Activated T-helper 1 cell treated with anti-CD3 and anti-CD28 coated beads, Interleukin-2, amount 50 U/mL, for 16 hours (primary cell): ENCODE measurements at places on chromosomes 1 and 21.

- DNase-seq: no peak
Measured at GRCh38 chr1:210291786-210292230, 36.9 kb upstream of the HHAT start.

DNA sequence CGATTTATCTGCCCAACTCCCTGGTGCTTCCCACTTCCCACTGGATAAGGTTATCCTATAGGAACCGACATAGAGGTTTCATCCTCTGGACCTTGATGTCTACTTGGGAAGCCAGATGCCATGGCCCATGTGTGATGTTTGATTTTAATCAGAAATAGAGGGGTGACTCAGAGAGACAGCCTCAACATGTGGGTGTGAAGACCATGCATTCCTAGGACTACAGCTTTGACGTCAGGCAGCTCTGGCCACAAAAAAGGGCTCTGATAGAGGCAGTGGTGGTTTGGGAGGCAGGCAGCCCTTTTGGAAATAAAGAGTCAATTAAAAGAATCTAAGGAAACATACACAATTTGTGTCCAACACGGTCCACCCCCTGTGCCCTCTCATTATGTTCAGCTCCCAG lies 5.2 kb upstream of the SH2D2A start:
- DNase-seq: no peak

GRCh38 chr1:29931477-29932175 lies 695.3 kb downstream of the PTPRU start:
- DNase-seq: no peak

DNA sequence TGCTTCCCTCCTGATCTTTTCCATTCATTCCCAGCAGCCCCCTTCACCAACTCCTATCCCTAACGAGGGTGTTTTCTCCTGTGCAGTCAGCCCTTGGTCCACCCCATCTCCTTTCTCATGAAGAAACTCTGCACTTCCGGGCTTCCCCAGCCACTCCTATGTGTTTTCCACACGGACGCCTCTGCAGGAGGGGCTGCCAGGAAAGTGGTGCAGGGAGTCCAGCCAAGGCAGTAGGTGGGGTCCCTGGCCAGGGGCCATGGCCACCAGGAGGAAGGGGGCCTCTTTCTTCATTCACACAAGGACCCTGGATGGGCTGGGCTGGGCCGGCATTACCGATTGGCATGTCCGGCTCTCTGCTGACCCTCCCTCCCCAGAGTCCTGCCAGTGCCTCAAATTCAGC lies 72.8 kb upstream of the EFHD2 start:
- no peak for DNase-seq

GRCh38 chr1:172663732-172664131 lies 4.8 kb downstream of the FASLG start:
- DNase-seq: no peak

DNA sequence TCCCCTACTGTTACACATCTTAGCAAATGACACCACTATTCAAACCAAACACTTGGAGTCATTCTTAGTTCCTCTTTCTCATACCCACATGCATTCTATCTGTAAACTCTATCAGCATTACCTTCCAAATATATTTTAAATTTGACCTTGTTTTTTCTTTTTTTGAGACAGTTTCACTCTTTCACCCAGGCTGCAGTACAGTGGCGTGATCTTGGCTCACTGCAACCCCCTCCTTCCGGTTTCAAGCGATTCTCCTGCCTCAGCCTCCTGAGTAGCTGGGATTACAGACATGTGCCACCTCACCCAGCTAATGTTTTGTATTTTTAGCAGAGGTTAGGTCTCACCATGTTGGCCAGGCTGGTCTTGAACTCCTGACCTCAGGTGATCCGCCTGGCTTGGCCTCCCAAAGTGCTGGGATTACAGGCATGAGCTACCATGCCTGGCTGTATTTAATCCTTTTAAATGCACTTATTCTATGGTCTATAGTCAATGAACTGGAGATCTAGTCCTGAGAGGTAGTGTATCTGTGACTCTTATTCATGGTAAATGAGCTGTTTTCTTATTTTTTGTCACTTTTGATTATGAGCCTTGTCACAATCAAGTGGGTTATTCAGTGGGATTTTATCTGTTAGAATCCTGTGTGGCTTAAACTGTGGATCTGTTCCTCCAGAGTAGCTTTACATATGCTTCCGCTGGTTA lies 73.1 kb downstream of the GATAD2B start:
- DNase-seq: no peak

- no peak for DNase-seq
Measured at GRCh38 chr1:232534552-232535517, 95.1 kb downstream of the SIPA1L2 start.

DNA sequence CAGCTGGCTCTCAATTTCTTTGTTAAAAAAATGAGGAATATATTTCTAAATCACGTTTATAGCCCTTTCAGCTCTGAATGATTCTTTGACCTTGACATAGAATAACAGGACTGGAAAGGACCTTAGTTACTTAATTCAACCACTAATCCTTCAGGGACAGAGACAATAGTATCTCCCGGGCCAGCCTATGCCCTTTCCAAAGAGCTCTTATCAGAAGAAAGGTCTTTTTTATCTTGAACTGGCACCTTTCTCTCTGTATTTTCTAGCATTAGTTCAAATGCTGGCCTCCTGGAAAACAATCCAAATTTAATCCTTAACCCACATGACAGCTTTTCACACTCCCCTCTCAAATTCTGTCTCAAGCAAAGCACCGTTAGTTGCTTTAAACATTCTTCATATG lies 44.8 kb upstream of the FBXO28 start:
- no peak for DNase-seq

DNA sequence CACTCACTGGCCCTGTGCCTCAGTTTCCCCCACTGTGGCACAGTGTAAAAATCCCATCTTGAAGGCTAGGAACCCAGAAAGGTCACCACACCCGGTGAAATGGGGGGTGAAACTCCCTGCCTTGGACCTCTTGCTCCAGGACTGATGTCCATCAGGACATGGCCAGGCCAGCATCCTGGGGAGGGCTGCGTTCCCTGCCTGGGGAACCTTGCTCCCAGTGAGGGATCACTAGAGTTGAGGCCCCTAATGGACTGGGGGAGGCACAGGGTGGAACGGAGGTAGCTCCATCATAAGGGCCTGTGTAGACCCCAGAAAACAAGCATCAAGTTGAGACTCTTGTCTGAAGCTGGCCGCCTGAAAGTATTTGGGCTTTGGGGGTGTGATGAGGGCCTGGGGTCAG lies 10.4 kb upstream of the ZNF670 start:
- DNase-seq: no peak

DNA sequence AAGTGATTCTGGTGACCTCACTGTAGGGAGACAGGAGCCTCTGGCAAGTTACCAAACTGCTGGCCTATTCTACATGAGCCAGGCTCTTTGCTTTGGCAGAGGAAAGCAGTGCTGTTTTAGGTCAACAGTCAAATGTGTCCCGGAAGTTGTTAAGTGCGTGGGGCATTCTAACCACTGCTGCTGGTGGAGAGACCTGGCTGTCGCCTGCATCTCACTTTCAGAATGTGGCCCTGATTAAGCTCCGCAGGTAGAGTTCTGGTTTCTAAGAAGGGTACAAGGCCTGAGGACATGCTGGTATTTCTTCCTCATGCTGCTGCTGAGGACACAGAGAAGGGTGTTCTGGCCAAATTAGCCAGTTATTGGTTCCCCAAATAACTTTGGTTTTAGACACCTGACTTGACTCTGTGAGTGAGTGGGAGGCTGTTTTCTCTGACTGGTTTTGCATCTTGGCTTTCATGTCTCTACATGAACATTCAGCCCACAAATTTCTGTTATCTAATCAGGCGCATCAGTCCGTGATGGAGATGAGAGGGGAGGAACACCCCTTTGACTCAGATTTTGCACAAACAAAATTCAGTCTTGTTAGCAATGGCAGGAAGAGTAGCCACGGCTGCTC lies 120.8 kb downstream of the LMO4 start:
- no peak for DNase-seq

- DNase-seq: no peak
Measured at GRCh38 chr21:42387164-42387563, 8.7 kb downstream of the TMPRSS3 start.

GRCh38 chr1:95659166-95659565 lies 425.2 kb downstream of the RWDD3 start:
- no peak for DNase-seq

- no peak for DNase-seq
Measured at GRCh38 chr1:205518661-205519540, 14.4 kb downstream of the CDK18 start.

GRCh38 chr1:100606438-100606837 lies 68.5 kb downstream of the GPR88 start:
- no peak for DNase-seq

GRCh38 chr1:206725109-206725963 lies 40.6 kb downstream of the MAPKAPK2 start:
- DNase-seq: no peak

DNA sequence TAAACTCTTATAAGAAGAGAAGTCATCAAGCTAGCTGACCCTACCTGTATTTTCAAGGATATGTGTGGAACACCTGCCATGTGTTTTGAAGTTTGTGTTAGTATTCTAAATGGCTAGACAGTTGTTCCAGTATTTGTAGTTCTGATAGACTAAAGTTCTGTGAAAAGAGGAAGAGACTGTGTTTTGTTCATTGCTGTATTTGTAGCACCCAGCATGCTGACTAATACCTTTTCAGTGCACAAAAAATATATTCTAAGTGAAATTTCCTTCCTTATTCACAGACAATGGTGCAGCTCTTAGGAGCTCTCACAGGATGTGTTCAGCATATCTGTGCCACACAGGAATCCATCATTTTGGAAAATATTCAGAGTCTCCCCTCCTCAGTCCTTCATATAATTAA lies 8.2 kb upstream of the METTL18 start:
- DNase-seq: no peak

- DNase-seq: no peak
Measured at GRCh38 chr1:119327450-119328155, 41.0 kb upstream of the HAO2 start.

- no peak for DNase-seq
Measured at GRCh38 chr1:195608883-195609282, 999.4 kb downstream of the KCNT2 start.

DNA sequence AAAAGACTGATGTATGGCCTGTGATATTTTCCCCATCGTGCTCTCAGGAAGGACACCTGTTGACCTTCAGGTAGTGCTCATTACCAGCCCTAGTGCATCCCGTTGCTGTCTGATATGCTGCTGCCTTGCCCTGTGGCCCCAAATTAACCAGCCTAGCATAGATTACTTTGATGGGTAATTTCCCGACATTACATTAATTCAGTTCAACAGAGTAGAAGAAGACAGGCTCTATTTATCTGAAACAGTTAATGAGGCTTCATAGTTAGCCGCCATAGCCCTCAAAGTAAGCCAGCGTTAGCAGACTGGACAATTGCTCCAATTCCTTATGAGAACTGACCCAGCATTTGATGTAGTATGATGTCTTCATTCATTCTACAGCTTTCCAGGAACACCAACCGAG lies 257.6 kb downstream of the OLFM3 start:
- no peak for DNase-seq
